ENCODE measurements at places on chromosomes 2 and 18. TPM values are rescaled to one million over a fixed set of nuclear protein-coding genes. Genes with fewer than 3 reads are reported as not detected.

- no peak for DNase-seq
Measured at GRCh38 chr18:30999186-30999585, 43.4 kb downstream of the DSC3 start.

- DNase-seq: peak; percentile 41
Measured at GRCh38 chr2:101205521-101206479, 46.9 kb upstream of the CNOT11 start.

- no peak for DNase-seq
Measured at GRCh38 chr18:79945118-79946042, 6.1 kb downstream of the SLC66A2 start.

DNA sequence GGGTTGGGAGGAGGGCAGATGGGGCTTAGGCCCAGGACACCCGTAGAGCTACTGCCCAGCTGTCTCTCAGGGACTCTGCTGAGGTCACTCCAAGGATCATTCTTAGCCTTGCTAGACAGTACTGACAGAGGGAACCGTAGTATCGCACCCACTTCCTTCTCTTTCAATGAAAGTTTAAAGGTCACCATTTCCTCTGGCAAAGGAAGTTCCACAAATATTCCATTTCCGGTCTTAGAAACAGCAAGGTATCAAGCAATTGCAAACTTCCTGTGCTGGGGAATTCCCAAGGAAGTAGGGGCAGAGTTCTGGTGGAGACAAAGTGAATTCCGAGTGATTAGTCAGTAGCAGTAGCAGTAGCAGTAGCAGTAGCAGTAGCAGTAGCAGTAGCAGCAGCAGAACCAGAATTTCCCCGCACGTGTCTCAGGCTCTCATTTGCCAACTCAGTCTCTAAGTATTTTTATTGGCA lies 24.7 kb downstream of the IL1B start:
- peak; percentile 7 for DNase-seq

DNA sequence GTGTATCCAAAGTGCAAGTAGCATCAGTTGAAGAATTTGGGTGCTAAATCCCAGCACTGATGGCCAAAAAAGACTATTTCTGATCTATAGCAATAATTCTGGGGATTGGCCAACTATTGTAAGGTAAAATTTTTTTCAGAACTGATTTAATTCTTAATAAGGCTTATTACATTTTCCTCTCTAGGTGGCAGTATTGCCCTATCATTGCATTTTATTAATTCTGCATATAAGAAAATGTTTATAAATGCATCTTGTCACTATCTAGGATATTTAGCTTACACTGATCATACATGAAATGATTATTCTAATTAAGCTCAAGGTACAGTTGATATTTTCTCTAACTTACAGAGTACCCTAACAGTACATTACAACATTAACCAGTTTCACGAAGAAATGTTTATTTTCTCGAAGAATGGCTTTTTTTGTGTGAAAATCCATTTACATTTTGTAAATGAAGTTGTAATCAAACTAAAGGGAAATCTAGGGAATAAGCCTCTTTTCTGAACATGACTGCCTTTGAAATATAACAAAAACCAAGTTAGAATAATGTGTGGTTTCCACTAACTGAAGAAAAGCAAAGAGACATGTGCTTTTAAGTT lies 11.0 kb downstream of the TTN start:
- no peak for DNase-seq

- DNase-seq: no peak
Measured at GRCh38 chr18:38941711-38942561, 1376.3 kb upstream of the CELF4 start.

DNA sequence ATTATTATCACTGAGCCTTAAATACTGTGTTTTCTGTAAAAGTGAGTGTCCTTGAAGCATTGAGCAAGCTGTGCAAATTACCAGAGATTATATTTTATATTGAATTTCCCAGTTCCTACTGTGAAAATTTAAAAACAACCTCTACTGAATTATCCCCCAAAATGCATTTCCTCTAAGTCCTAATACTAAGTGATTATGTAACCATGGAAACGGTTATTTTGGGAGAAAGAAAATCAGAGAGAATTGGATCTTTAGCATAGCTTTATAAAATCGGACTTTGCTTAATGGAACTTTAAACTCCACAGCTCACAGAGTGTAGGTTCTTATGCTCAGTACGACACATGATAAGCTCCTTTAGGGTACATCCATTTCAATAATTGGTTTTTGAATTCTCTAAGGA lies 19.3 kb upstream of the CHMP1B start:
- DNase-seq: no peak

GRCh38 chr2:234322766-234323465 lies 174.0 kb downstream of the ARL4C start:
- no peak for DNase-seq

- no peak for DNase-seq
Measured at GRCh38 chr2:133338224-133338623, 230.0 kb downstream of the NCKAP5 start.

DNA sequence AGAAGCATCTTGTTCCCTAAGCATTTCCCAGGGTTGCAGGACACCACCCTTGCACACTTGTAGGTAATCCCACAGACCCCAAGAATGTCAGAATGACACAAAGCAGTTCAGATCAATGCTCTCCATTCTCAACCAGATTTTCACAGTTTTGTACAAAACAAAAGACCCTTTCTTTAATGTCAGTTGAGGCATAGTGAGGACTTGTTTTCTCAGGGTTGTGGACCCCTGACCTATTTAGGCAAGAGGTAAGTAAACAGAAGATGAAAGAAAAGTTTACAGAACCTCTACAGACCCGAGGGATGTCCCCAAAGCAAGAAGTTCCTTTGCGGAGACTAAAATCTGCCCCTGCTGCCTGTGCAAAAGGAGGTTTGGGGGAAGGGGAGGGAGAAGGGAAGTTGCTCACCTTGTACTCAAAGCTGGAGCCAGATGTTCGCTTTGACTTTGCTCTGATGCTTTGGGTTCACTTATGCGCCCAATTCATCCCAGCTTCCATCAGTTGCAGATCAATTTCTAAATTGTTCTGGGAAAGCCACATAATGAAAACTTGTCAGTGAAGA lies 635.4 kb downstream of the EPHA4 start:
- DNase-seq: no peak

PTPRM gene
- 0.22 TPM for total RNA-seq

MYO5B gene
- total RNA-seq: 0.78 TPM

CD302 gene
- total RNA-seq: 0.37 TPM

Data from activated naive CD8-positive, alpha-beta T cell treated with anti-CD3 and anti-CD28 coated beads for 36 hours (primary cell).